ENCODE measurements at places on chromosomes 5 and 9.
A peak's percentile ranks its signal among the peaks of the same experiment; 100 is the strongest.

DNA sequence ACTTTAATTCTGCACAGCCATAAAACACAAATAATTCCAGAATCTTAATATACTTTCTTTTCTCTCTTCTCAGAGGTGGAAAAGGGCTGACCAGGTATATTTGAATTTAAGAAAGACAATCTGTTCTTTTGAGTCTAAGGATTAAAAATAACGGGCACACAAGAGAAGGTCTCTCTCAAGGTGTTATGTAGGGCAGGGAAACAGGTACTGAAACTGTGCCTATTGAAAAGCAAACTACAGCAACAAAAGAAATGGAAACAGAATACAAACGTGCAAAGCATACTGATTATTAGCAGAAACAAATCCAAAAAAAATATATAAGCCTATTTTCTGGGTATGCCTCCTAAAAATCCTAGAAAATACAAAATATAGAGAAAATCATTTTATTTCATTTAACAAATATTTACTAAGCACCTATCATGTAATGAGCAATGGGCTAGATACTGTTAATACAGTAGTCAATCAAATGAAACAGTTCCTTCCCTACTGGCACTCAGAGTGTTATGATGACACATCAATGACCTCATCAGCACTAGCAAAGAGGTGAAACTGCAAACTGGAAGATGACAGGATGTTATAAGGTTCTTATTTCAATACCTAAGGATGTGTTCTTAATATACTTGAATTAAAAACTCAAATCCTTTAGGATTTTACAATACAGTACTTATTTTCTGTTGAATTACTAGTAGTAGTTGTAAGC, 87.7 kb downstream of the AUH start:
- peak; percentile 18 for DNase-seq

- no peak for DNase-seq
These were observed 38.8 kb downstream of the PROP1 start for GRCh38 chr5:177957241-177957640.

DNA sequence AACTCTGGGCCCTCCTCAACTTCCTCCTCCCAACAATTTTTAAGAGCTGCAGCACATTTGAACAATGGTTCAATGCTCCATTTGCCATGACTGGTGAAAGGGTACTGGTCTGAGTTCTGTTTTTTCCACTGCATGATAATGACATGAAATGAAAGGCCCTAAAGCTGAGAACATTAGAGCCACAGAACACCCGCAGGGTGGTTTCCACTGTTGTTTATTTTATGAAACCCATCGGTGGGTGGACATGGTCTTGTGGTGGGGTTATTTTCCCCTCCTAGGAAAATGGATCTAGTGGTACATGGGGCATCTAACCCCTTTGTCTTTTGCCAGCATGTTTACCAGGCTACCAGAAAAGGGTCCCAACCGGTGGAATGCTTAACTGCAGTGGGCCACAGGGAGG, 71.8 kb downstream of the SMARCA2 start:
- DNase-seq: no peak

DNA sequence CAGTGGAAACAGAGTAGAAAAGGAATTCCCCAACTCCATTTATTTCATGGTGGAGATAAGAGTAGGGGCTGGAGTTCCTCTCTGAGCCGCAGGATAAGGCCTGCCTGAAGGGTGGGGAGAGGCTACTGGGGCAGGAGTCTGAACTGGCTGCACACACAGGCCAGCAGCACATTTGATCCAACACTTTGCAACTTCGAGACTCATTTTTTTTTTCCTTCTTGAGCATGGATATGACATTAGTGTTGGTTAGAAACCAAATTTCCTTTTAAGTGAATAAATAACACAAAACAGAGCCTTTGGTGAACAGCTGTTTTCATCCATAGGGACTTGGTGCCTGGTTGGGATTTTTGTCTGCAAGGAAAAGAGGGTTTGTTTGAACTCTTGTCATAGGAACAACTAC, 76.6 kb downstream of the RALGPS1 start:
- no peak for DNase-seq

DNA sequence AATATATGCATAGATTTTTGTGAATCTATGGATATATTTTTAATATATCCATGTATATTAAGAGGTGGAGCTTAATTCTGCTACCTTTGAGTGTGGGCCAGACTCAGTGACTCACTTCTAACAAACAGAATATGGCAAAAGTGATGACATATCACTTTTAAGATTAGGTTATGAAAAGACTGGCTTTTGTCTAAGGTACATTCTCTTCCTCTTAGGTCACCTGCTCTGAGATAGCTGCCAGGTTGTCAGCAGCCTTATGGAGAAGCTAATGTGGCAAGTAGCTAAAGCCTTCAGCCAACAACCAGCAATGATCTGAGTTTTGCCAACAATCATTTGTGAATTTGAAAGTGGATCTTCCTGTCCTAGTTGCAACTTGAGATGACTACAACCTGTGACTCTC, 83.8 kb downstream of the ANKRD31 start:
- no peak for DNase-seq

- DNase-seq: peak; percentile 70
These were observed 3.8 kb upstream of the NPDC1 start for GRCh38 chr9:137049544-137050449.

DNA sequence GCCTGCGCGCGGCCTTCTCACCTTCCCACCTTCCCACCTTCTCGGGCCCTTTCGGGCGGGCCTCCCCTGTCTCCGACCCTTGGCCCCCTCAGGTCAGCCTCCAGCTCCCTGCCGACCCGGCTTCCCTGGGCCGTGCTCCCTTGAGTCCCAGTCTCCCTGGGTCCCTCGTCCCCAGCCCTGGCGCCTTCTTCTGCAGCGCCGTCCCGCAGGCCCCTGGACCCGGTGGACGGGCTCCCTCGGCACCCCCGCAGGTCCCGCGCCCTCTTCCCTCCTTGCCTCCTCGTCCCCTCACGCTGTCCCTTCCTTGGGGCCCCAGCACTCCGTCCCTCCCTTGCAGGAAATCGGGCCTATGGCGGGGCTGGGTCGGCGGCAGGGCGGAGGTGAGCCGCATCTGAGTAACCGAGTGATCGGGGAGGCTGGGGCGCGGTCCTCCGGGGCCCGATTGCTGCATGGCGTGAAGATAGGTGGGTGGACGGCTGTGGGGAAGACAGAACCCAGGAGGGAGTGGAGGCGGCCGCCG, 7.6 kb downstream of the ARPC5L start:
- no peak for DNase-seq

GRCh38 chr5:31965227-31965626, 208.9 kb downstream of the GOLPH3 start:
- no peak for DNase-seq

DNA sequence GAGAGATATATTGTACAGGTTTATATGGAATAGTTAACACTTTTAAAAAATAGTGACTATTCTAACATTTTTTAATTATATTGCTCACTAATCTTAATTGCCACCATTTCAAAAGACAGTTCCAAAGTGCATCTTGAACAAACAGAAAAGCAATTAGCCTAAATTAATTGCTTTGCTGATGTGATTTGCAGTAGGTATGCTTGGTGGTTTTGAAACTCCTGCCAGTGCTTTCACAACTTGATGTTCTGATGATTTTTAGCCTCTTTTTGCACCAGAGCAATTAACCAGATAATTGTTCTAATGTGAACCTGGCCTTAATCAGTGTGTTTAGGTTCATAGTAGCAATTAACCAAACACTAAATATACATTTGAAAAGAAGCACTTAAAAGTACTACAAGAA, 207.6 kb downstream of the FBXL17 start:
- no peak for DNase-seq

- no peak for DNase-seq
These were observed 22.1 kb downstream of the MRPL36 start for GRCh38 chr5:1777281-1778137.

DNA sequence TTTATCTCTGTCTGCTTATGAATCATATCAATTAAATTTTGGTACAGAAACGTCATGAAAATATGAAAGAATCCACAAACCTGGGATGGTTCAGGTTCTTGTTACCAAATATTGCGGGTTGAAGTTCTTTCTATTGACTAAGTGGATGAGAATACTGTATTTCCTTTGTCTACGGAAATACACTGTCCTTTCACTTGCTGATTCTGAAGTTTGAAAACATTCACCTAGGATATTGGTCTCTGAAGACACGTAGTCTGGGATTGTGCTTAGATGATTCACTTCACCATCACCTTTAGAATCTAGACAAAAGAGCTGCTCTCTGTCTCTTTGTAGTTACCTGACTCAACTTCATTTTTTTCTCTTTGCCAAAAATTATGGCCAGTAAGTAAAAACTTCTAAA, 222.4 kb downstream of the FBN2 start:
- no peak for DNase-seq

GRCh38 chr9:137757613-137758029, 120.0 kb upstream of the CACNA1B start:
- DNase-seq: no peak

GRCh38 chr5:59380350-59380951, 513.1 kb downstream of the PDE4D start:
- DNase-seq: peak; percentile 92

GRCh38 chr5:87010736-87011135, 256.9 kb upstream of the RASA1 start:
- DNase-seq: no peak

GRCh38 chr9:124214596-124215367, 43.0 kb upstream of the NEK6 start:
- DNase-seq: no peak

DNA sequence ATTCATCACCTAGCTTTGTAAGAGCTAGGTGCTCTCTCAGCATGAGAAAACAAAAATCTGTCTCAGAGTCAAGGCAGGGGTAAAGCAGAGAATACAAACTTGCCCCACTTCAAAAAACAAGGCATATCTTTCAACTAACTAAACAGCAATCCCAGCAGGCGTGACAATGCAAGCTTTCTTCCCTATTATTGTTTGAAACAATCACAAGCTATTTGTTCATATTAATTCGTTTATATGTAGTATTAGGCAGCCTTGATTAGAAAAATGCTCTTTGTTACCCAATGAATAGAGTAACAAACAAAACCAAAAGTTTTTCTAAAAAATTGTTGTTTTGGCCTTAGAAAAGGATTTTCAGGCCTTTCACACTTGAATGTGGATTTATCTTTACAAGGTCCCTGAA, 71.1 kb downstream of the LPAR1 start:
- no peak for DNase-seq

- peak; percentile 44 for DNase-seq
These were observed 31.7 kb downstream of the PRRX2 start for GRCh38 chr9:129696944-129697655.

DNA sequence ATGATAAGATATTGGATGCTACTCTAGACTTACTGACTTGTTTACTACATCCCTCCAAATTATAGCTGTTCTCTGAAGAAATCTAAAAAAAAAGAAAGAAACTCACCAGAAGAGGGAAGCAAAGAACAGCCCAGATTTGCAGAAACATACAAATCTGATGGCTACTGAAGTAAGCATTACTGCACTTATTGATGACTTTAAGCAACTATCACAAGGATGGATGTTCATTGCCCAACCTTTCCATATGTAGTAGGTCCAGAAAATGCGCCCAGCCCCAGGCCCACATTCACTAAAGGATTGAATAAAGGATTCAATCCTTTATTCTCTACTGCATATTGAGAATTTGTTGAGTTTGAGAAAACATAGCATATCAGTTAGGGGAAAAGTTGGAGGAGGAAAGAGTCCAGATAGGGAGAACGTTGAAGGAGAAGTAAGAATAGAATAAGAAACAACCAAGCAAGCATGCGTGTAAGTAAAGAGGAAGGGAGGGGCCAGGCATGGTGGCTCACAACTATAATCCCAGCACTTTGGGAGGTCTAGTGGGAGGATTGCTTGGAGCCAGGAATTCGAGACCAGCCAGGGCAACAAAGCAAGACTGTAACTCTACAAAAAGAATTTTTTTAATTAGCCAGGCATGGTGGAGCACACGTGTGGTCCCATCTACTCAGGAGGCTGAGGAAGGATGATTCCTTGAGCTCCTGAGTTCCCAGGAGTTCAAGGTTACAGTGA, 33.8 kb upstream of the DTWD2 start:
- DNase-seq: peak; percentile 18

GRCh38 chr9:102434545-102434944, 560.6 kb upstream of the CYLC2 start:
- DNase-seq: no peak

DNA sequence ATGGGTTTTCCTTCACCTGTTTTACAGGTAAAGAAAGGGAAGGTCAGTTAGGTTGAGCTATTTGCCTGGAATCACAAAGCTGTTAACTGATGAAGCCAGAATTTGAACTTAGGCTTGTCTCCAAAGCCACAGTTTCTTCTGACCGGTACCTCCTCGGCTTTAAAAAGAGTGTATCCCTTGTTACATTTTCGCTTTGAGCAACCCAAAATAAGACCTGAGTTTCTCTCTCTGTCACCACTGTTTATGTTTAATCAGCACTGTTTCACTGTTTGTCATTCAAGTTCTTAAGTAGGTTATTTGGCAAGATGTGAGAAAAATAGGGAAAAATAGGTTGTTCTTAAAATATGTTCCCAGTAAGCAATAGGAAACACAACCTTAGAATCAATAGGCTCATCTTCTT, 84.6 kb downstream of the VCAN start:
- no peak for DNase-seq

GRCh38 chr9:20562051-20562450, 60.2 kb downstream of the MLLT3 start:
- DNase-seq: no peak

GRCh38 chr5:21452449-21452848, 1400.7 kb downstream of the CDH12 start:
- DNase-seq: no peak

DNA sequence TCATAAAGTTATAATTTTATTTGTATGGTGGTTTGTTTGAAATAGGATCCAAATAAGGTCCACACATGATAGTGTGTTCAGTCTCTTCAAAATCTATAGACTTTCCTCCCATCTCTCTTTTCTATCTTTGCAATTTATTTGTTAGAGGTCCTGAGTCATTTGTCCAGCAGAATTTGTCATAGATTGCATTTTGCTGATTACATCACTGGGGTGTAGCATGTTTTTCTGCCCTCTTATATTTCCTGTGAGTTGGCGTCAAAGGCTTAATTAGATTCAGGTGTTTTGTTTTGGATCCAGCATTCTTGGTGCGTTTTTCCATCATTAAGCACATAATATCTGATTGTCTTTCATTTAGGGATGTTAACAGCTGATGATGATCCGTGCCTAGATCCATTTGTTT, 15.0 kb downstream of the CYFIP2 start:
- DNase-seq: no peak

DNA sequence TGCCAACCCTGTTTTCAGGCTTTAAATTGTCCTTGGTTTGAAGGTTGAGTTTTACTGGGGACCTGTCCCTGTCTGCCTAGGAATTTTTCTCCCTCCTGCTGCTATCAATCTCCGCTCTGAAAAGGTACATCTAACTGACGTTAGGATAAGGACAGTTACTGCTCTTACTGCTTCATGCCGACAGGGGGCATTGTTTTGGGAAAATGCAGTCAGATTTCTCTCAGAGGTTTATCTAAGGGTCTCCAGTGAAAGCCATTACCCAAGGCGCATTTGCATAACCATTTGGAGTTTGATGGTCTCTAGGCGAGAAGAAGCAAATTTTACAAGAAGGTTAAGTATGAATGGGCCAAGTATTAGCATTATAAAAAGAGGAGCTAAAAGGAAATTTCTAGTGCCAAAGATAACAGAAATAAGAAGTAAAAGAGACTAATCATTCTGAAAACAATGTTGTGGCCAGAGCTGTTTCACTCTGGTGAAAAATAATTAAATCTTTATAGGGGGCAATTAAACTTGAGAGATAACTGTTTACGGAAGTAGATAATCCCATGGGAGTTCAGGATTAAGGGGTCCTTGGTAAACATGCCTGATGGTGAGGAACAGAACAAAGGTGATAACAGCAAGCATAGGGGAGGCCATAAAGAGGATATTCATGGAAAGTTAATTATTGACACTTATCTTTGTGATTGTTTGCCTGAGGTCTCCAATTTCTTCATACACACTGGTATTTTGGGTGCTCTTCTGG, 605.0 kb downstream of the MTRR start:
- no peak for DNase-seq
